ENCODE measurements at places on chromosomes 4 and X.

DNA sequence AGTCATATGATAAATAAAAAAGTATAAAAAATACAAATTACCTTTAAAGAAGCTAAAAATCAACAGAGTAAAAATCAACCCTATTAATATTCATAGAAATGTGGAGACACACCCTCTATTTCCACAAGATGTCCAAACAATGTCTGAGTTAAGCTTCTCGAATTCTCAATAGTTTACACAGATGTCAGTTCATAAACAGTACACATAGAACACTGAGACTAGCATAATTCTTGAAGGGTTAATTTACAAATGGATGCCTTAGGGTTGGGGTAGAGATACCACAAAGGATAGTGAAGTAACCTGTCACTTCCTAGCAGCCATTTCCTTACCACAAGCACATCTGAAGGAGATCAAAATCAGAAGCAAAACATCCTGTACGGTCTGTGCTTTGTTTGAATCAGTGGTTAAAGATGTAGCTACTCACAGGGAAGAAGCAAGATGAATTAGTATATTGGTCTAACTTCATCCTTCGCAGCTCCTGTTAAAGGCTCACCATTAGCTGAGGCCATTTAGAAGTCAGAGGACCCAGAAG is 2393.9 kb downstream of the ARAP2 start:
- no peak for DNase-seq

DNA sequence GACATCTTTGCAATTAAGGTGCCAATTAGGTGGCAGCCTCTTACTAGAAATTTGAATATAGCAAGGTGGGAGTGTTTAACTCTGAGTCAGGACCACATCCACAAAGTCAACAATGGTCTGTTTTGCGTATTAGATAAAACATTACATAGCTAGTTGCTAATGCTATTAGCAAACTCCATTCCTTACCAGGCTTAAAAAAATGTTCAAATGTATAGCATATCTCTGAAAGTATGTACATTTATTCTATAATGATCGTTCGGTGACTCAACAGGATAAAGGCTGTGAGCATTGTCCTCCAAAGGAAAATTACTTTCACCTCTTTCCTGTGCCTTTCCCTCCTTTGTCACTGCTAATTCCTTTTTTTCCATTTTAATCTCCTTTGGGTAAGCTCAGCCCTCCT is 74.5 kb downstream of the SYTL5 start:
- no peak for DNase-seq

DNA sequence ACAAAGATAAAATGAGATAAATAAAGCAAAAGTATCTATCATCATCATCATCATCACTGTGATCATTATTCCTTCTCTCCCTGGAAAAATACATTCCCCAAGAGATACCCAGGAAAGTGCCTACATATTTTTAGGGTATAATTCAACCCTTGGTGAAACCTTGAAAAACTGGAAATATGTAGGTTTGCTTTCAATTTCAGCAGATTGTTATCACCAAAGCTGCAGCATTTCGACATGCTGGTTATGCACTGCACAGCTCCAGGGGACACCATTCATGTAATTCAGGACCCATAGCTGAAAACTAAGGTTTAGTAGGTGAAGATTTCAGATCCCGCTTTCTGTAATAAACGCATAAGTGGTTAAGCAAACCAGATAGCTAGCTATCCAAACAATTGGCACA is 28.4 kb upstream of the FBXW7 start:
- no peak for DNase-seq

GRCh38 chr4:6750286-6751221 is 32.0 kb upstream of the KIAA0232 start:
- DNase-seq = no peak

- no peak for DNase-seq
Observed at GRCh38 chr4:7295197-7295910, 103.0 kb downstream of the SORCS2 start.

DNA sequence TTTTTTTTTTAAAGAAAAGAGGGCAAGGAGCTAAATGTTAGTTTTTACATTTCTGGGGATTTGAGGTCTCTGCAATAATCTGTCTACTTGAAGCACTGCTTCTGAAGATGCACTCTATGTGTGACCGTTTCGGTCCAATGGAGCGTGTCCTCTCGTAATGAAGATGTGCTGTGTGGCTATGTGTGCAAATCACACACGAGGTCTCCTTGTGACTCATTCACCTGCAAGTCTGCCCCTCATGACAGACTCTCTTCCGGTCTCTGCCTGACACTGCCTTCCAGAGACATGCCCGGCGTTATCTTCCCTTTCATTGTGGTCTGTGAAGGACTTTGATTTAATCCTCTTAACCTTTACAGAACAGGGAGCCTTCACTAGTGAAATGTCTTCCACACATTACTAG is 84.3 kb downstream of the TRAM1L1 start:
- DNase-seq = no peak

- DNase-seq = no peak
Observed at GRCh38 chrX:40109288-40110008, 11.7 kb upstream of the BCOR start.

DNA sequence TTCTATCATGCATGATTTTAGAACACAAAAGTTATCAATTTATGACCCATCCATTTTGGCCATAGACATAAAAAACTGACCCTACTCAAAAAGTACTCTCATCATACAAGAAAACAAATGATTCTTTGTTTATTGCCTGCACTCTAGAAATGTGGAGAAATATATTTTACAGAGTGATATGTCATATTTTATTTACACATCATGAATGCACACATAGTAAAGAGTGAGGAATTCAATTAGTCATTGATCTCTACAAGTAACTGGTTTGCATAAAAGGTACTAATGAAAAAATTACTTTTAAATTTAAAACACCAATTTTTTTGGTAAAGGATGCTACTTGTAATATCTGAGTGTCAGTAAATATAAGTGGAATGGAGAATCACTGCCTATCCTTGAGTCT is 242.5 kb upstream of the FAT4 start:
- DNase-seq = no peak

DNA sequence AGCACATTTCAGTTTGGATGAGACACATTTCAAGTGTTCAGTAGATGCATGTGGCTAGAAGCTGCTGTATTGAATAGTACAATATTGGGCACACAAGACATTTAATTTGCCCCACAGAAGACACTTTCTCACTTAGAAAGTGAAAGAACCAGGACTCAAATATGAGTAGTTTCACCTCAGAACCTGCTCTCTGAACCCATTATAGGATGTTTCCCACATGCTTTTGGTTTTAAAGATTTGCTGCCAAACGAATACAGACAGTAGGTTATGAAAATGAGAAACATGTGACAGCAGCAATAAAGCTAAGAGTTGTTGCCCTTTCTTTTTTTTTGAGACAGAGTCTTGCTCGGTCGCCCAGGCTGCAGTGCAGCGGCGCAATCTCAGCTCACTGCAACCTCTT is 32.3 kb downstream of the C4orf54 start:
- DNase-seq = no peak

GRCh38 chrX:148412006-148412405 is 88.4 kb upstream of the AFF2 start:
- DNase-seq = no peak

DNA sequence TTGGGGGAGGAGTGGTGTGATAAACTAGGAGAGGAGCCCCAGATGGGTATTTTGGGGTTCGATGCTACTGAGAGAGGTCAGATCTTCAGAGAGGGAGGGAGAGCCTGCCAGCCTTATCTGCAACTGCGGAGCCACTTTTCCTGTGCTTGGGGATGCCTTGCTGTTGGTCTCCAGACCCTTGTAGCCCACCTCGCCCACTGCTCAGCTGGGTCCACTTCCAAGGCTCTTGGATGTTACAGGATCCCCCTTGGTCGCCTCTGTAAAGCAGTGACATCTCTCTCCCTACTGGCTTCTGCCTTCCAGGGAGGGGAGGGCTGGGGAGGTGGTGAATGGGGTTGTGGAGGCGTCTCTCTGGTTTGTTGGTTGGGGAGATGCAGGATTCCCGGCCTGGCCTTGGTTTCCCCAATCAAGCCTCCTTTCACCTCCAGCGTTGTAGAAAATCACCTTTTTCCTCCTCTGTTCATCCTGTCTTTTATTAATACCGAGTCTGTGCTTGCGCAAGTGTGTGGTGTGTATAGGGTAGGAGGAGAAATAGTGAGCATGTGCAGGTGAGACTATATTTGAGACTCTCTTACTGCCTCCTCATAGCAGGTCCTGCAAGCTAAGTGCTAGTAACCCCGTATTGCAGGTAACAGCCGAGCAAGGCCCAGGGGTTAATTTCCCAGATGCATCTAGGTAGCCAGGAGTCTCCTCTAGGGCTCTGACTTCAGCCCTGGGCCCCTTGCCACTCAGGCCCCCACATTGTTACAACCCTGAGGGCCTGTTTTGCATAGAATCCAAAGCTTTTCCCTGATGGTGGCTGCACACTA is 337.4 kb downstream of the ARHGAP10 start:
- no peak for DNase-seq

- no peak for DNase-seq
Observed at GRCh38 chr4:84718699-84719098, 135.8 kb downstream of the CDS1 start.

DNA sequence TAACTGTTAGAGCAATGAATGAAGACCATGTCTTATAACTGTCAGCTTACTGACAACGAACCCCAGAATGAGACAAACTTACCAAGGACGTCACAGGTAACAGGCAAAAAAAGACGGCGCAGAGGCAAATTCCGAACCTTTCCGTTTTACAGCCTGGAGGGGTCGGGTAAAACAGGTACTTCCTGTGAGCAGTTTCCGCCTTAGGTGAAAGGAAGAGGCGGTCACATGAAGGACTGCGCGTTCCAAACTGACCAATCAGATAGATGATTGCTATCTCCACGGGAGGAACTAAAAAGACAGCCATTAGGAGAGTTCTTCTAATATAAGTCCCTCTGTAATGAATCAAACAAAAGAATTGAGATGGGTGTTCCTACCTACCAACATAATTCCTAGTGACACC is at the start of gene COX7B2:
TSS of gene COX7B2 (minus strand) at position 168 of the 400 bp plus-strand sequence. CDS start 174,053 bp downstream, outside the sequence.
- no peak for DNase-seq

DNA sequence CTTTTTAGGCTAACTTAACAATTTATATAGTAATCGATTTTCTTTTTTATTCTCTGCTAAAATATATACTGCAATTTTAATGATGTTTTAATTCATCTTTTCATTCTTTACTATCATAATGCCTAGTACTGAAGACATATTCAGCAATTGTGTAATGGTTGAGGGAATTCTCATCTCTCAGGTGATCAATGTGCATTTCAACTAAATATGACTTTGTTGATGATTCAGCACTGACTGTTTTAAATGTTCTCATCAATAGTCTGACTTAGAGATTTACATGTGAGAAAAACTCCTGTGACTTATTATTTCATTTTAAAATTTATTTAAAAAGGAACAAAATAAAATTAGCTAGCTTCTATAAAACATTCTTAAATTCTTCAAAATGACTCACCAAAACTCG is 1450.3 kb downstream of the STIM2 start:
- no peak for DNase-seq

DNA sequence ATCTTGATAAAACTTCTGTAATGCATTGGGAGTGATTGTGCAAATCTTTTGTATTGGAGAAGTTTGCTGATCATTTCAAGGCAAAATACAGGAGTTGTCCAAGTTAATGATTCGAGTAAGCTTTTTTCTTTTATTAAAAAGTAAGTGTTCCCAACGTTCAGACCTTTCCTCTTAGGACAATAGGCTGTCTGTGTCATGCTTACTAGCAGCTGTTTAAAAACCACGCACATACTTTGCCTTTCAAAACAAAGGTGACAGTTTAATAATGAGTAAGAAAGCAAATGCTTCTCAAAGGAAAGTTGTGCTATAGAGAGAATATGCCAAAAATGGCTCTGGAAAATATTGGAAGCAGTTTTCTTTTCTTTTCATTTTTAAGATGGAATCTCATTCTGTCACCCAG is 11.2 kb downstream of the TRAPPC11 start:
- DNase-seq = no peak

- DNase-seq = no peak
Observed at GRCh38 chr4:186621959-186622553, 66.7 kb upstream of the MTNR1A start.

GRCh38 chr4:139625482-139625881 is 40.1 kb upstream of the MGST2 start:
- DNase-seq = no peak

- DNase-seq = no peak
Observed at GRCh38 chr4:109588176-109588575, 28.1 kb downstream of the MCUB start.

DNA sequence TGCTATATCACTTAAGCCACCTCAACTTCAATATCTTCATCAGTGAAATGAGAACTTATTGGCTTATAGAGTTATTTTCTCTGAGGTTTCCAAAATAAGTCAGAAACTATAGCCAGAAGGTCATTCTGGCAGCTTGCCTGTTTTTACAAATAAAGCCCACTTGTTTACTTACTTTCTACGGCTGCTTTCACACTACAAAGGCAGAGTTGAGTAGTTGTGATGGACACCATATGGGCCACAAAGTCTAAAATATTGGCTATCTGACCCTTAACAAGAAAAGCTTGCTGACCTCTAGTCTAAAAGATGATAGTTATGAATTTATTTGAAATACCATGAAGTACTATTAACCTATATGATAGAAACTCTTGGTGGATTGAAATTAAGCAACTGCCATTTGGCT is 67.3 kb upstream of the ATOH1 start:
- DNase-seq = no peak

DNA sequence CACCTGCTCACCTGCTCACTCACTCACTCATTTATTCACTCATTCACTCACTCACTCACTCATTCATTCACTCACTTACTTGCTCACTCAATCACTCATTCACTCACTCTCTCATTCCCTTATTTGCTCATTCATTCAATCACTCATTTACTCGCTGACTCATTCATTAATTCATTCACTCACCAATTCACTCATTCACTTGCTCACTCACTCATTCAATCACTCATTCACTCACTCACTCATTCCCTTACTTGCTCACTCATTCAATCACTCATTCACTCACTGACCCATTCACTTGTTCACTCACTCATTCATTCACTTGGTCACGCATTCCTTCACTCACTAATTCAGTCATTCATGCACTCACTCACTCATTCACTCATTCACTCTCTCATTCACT is 88.7 kb upstream of the AFAP1 start:
- DNase-seq = no peak

DNA sequence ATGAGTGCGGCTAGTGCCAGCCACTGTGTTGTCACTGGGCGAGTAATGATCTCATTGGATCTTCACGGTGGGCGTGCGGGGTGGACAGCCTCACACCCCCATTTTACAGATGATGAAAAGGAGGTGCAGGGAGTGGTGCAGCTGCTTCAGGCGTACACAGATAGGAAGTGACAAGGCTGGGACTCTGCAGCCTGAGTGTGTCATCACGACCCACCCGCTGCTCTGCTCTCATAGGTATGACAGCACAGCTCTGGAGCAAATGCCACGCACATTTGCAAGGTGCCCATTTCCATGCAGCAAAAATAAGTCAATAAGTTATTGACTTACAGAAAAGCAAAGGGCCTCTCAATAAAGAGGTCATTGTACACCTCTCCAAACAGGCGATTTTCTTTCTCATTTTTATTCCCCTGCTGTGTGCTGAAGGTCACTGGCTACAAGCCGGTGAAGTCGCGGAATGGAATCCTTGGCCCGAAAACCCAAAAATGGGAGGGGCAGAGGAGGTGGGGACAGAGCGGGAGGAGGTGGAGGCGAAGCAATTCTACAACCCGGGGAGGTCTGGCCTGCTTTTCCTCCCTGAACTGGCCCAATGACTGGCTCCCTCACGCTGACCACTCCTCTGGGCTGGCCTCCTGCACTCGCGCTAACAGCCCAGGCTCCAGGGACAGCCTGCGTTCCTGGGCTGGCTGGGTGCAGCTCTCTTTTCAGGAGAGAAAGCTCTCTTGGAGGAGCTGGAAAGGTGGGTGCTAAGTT is at the start of gene SOD3:
TSS of gene SOD3 (plus strand) at position 658 of the 750 bp plus-strand sequence. CDS start 3,949 bp downstream, outside the sequence.
- DNase-seq = no peak

- DNase-seq = no peak
Observed at GRCh38 chr4:5142726-5143125, 91.4 kb downstream of the STK32B start.
